ENCODE measurements at places on chromosomes 7 and 10.

GRCh38 chr10:8908013-8908412 is 853.5 kb downstream of the GATA3 start:
- DNase-seq: no peak

GRCh38 chr7:94374721-94375566 is 19.8 kb upstream of the COL1A2 start:
- no peak for DNase-seq

GRCh38 chr7:19480383-19480782 is 228.5 kb downstream of the POLR1F start:
- no peak for DNase-seq

- DNase-seq: no peak
Measured at GRCh38 chr7:33500703-33501701, 371.6 kb downstream of the BBS9 start.

- no peak for DNase-seq
Measured at GRCh38 chr7:18861514-18862118, 255.8 kb downstream of the TWIST1 start.

- no peak for DNase-seq
Measured at GRCh38 chr10:97087296-97087695, 98.5 kb downstream of the SLIT1 start.

DNA sequence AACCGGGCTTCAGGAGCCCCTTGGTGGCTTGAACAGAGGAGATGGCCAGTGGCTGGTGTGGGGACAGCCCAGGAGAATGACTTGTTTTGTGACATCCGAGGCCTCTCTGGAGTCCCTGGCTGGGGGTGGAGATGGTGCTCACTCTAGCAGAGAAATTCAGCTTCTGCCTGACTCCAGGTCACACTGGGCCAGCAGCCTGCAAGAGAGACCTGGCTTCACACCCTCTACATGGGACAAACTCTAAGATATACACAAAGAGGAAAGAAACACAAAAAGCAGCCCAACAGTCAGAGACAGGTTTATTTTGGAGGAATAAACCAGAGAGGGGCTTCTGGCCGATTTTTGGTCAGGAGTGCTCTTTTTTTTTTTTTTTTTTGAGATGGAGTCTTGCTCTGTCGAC is 132.8 kb downstream of the ELFN1 start:
- DNase-seq: no peak

DNA sequence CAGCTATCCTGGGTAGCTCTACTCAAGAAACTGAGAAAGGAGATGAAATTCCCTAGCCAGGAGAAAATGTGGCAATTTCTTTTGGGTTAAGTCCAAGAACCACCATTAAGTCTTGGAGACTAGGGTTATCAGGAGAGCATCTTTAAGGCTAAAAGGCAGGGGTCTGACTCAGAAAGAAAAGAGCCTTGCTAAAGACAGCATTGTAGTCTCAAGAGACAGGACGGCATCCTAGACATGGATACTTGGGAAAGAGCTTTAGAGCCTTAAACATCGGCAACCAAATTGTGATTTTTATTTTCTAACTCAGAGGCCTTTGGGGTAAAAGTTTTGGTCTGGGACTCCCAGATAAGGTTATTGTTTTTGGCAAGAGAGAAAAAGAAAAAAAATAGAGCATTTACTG is 83.1 kb downstream of the FAS start:
- no peak for DNase-seq

DNA sequence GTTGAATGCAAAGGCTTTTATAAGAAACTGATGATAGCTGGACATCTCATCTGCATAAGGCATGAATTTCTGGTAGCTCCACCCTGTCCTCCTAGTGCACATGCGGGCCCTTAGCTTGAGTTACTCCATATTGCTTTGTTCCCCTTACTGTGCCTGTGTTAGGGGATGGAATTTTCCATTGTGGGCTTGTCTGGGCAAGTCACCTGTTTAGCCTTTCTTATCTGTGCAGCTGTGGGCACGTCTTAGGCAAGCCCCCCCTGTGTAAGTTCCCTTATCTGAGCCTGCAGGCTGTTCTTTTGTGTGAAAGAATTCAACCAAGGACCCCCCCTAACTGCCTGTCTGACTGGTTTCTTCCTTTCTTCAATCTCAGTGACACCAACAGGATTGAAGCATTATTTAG is 14.5 kb upstream of the CROT start:
- DNase-seq: no peak

DNA sequence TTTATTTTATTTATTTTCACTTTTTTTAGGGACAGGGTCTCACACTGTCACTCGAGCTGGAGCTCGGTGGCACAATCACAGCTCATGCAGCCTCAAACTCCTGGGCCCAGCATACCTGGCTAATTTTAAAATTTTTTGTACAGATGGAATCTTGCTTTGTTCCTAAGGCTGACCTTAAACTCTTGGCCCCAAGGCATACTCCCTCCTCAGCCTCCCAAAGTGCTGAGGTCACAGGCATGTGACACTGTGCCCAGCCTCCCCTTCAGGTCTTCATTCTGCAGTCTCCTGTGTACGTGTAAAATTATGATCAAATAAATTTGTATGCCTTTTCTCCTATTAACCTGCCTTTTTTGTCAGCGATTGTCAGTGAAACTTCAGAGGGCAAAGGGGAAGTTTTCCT is 17.8 kb upstream of the TCTN3 start:
- DNase-seq: no peak

DNA sequence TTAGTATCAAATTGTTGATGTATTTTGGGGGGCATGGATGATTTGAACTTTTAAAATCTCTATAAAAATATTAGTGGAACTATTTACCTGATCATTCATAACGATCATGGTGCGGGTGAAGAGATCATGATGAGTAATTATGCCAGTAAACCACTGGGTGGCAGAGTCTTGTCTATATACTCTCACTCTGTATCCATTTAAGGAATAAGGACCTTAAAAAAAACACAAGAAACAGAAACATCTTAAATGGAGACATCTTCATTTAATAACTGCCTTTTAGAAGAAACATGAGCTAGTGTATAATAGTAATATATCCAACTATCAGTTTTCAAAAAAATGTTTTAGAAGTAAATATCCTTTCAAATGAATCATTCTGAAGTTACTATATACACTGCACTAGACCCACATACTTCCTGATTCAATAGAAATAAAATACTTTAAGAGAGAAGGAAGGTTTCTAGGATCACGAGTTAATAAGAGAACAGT is 84.0 kb downstream of the NRBF2 start:
- no peak for DNase-seq

DNA sequence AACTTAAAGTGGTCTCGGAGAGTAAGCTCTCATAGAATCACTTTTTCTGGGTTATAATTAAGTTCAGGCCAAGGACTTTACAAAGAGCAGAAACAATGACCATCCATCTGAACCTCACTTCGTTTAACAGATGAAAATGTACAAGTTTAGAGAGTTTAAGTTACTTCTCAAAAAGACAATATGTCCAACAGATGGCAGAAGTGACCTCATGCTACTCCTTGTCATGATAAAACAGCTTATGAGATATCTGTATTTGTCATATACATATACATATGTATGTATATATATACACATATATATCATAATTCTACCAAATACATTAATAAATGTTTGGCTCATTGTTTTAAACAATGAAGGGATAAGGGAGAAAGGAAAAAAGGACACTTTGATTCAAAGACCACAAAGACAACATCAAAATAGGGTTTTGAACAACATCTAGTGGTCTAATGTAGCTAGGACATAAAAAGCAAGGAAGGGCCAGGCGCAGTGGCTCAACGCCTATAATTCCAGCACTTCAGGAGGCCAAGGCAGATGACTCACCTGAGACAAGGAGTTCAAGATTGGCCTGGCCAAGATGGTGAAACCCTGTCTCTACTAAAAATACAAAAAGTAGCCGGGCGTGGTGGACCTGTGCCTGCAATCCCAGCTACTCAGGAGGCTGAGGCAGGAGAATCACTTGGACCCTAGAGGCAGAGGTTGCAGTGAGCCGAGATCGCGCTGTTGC is 17.8 kb downstream of the NAPEPLD start:
- no peak for DNase-seq

DNA sequence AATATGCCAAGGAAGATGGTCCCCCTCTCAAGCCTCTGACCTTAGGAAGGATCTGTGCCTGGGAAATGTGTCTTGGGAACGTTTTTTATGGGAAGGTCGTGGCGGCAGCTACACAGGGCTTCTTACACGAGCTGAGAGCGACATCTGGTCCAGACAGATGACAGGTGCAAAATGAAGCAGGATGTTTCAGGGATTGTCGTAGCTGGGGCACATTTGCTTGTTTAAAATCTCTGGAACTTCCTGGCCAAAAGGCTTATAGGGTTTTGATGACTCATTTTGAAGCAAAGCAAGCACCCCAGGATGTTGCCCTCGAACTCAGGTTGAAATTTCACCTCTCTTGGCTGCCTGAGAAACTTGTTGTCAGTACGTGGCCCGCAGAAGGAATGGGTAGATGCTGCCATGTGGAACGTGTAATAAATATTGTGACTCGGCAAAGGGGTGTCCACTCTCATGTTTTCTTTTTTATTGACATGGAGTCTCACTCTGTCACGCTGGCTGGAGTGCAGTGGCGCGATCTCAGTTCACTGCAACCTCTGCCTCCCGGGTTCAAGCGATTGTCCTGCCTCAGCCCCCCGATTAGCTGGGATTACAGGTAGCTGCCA is 117.5 kb downstream of the CAMK1D start:
- DNase-seq: no peak

DNA sequence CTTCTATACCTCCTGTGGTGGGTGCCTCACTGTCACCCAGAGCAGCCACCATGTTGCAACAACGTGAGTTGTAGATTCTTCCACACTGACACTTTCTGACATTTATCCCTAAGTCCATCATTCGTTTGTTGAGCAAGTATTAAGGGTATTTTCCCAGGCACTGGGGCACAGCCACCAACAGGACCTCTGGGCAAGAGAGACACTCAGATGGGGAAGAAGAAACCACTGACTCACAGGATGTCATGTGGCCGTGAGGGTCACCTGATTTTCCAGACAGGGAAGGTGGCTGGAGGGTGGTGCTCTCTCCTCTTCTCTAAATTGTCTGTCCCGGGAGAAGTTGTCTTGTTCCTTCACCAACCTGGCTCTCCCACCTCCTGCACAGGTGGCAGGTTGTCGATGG is 51.7 kb upstream of the PPIF start:
- DNase-seq: no peak

DNA sequence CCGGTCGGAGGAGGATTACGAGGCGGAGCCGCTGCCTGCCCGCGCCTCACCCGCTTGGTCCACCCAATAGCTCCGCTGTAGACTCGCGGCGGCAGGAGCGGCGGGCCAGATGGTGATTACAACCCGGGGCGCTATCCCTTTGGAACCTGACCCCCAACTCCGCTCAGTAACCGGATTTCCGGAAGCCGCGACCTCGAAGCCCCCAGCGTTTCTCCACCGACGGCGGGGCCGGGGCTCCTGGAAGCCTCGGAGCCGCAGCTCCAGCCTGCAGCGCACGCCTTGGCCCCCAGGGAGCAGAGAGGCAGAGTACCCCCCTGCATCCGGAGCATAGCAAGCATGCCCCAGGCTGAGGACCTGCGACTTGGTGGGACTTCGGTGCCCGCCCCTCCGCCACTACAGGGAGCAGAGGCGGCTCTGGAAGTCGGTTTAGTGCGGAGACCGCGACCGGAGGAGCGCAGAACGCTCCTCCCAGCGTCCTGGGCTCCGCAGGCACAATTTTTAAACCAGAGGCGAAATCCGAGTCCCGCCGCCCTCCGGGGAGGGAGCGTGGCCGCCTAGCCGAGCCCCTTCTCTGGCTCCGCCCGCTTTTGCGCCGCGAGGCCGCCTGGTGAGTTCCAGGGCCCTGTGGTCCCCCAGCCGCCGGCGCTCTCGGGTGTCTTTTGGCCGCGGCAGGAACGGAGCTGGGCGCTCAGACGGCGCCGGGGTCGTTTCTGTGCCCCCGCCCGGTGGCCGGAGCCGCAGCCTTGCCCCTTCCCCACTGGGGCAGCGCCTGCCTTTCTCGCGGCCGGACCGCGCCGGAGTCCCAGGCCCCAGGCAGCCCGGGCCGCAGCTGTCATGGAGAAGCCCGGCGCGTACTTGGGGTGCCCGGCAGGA is 28.2 kb upstream of the BMS1 start:
- no peak for DNase-seq

- DNase-seq: no peak
Measured at GRCh38 chr10:58698777-58699356, 186.2 kb downstream of the BICC1 start.

DNA sequence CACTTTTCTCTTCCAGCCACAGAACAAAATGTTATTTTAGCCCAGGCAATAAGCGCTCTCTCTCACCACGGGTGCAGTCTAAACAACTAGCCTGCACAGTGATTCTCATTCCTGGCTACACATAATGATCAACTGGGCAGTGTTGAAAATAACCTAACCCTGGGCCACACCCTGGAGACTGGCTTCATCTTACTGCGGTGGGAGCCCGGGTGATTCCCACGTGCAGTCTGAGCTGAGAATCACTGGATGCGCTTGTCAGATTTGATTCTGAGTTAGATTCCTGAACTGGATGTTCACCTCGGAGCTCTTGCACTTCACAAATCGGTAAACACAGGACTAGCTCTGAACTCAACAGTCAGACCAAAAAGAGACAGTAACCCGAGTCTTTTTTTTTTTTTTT is 14.9 kb downstream of the ZC3HAV1 start:
- no peak for DNase-seq

DNA sequence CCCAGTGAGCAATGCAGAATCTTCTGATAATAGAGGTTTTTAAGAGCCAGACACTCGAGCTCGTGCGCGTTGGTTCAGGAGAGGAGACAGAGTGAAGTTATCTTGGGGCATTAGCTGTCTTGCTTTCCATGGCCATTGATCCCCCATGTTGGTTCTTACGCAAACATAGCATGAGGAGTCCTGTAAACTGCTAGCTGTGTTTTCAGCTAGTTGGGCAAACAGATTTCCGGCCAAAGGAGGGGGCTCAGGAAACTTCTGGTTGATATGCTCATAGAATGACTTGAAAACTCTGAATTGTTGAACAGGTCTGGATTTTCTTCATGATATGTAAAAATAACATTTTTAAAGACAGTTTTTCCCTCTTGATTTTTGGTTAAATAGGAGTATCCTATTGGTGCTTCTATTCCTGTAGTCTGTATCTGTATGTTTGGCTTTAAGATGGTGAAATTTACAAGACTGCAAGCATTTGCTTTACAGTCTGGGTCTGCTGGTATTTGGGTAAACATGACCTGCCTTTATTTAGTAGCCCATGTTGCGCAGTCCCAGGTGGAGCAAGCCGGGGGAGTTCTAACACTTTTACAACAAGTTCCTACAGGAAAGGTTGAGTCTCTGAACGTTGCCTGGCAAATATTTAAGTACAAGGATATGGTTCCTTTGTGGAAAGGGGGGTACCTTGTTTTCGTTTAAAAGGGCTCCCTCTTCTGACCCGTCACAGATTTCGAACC is 218.4 kb upstream of the KCND2 start:
- DNase-seq: no peak

DNA sequence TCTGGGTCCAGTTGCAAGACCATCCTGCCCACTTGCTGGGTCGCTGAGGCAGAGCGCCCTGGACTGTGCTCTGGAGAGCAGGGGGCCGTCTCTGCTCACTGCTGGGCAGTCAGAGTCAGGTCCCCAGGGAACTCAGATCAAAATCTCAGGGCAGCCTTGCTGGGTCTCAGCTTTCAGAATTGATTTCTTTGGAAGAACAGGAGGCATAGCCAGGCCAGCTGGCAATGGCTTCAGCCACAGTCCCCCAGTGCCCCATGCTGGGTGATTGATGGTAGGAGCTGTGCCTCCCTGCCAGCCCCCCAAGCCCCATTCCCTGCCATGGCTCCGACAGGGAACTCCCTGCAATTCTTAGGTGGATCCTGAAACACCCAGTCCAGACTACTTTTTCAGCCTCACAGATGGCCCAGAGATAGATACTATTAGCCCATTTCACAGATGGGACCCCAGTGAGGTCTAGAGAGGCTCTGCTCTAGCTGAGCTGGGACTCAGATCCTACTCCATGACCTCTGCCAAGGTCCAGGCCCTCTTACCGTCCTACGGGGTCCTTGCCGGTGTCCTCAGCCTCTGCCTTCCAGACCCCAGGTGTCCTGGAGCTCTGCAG is 467 bp downstream of the MMRN2 start:
- DNase-seq: no peak
